ENCODE measurements at places on chromosomes 7 and 10.
A peak's percentile ranks its signal among the peaks of the same experiment; 100 is the strongest.

DNA sequence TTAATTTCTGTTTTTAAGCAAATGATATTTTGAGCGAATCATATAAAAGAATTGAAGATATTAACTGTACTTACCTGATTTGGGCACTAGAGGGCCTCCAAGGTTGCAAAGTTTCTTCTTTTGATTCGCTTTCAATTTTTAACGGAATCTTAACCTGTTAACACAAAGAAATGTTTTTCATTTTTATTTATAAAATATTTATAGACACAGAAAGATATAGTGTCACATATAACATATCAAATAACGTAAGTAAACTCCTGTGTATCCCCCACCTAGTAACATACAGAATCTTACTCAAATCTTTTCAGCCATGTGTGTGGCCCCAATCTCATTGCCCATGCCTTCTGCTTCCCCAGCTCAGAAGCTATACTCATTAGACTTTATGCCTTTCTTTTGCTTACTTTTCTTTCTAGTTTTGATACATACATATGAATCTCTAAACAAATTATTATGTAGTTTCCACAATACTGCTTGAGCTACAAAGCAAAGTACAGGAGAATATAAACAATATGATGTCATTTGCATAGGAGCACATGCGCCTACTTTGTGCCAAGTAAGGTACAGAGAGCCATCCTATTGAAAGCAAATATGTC lies 49.5 kb upstream of the ZPBP start:
- DNase-seq, result peak; percentile 64

- no peak for DNase-seq
These were observed 58.3 kb upstream of the HECW1 start for GRCh38 chr7:43054052-43054722.

- DNase-seq, result no peak
These were observed 76.2 kb downstream of the CDH23 start for GRCh38 chr10:71472912-71473311.

DNA sequence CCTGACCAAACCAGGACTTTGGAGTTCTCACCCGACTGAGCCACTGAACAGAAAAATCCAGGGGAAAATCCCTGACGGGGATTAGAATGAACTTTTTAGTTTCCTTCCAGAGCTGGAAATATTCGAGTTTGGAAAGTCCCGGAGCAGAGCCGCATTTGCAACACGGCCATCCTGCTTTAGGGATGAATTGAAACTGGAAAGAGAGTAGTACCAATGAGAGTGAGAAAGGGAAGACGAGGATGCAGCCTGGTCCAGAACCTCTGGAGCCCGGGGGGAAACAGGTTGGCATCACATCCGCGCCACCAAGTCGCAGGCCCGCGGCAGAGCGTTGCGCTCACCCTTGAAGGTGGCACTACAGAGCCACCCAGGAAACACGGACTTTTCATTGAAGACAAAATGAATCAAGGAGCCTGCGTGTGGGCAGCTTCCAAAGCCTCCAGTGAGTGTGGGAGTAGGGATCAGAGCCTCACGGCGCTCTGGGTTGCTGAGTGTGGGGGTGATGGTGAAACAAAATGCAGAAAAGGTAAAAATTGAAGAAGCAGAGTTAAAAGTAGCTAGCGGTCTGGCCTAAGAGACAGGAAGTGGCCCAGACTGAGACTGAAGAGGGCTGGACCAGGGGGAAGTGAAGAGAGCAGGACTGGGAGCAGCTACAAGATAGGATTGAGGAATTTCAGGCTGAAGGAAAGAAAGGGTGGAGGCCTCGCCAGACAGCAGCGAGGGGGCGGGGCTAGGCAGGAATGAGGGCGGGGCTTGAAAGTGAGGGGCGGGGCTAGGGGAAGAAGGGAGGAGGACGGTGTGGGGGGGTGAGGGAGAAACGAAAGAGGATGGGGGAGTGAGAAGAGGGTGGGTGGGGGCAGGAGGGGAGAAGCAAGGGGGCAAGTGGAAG lies 1.8 kb downstream of the SMURF1 start:
- DNase-seq, result peak; percentile 86

GRCh38 chr7:72321081-72321480 lies 91.1 kb downstream of the CALN1 start:
- no peak for DNase-seq

DNA sequence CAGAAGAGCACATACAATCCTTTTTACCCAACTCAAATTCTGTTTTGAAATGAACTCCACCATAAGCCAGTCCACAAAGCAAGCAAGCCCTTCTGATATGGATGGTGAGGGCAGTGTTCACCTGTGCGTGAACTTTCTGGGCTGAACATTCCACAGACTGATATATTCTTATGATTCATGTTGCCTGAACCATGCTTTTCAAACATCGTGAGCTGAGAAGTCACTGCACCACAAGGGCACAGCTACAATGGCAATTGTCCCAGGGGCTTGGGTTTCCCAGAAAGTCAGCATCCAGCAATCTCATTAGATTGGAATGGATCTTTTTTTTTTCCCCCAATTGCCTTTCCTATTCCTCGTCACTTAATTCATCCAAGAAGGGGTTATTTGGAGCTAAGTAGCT lies 86.9 kb upstream of the ZNF438 start:
- no peak for DNase-seq

GRCh38 chr7:66185680-66186187 lies 19.4 kb upstream of the TPST1 start:
- no peak for DNase-seq

GRCh38 chr7:3432911-3433310 lies 131.9 kb downstream of the SDK1 start:
- DNase-seq, result no peak

DNA sequence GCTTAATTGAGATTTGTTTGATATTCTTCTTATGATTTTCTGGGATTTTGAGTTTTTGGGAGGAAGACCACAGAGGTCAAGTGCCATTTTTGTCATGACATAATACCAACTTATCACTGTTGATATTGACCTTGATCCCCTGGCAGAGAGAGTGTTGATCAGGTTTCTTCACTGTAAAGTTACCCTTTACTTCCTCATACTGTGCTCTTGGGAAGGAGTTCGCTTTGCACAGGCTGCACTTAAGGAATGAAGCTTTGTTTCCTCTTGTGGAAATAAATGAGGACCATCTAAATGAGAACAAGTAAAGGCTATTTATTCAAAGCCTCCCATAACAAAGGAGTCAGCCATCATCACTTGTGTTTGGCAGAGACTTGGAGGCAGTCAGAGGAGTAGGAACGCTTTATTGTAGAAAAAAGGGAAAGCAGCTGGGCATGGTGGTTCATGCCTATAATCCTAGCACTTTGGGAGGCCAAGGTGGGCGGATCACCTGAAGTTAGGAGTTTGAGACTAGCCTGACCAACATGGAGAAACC lies 16.1 kb downstream of the ST7 start:
- peak; percentile 49 for DNase-seq

- DNase-seq, result peak; percentile 23
These were observed 180.0 kb downstream of the RELN start for GRCh38 chr7:103809229-103809994.

DNA sequence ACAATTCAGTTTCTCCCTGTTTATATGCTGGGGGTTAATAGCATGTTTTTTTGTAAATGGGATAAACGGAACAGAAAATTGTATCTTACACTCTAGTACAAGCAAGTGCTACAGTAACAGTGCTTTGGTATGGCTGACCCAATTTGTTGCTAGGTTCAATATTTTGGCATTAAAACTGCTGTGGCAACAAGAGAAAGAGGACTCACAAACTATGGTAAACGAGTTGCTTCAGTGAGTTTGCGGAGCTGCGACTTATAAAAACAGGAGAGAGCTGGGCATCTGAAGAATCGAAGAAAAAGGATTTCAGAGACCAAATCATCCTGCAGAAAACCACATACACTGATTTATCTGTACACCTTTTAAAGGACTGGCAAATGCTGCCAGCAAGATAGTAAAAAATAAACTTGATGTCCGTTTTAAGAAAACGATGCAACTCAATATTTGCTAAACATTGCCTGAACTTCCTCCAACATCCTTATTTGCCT lies 2.2 kb downstream of the GLUD1 start:
- peak; percentile 46 for DNase-seq

DNA sequence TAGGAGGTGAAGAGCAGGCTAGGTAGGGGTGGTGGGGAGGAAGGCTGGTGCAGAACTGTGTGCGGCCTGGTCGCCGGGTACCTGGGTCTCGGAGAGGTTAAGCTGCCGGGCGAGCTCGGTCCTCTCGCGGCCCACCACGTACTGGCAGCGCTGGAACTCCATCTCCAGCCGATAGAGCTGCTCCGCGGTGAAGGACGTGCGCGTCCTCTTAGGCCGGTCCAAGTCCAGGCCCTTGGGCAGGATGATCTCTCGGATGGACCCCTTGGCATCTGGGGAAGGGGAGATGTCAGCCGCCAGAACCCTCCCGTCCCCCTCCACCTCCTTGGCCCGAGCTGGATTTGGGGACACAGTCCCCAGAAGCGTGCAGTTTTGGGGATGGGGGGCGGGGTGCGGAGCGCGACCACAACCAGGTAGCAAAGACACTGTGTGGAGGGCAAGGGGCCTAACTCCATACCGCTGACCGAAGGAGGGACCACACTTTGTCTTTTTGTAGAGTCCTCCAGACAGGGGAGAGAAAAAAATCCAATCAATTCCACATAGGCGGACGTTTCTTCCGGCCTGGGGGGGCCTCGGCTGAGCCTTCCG lies 1.6 kb downstream of the VAX1 start:
- peak; percentile 36 for DNase-seq

GRCh38 chr7:142557971-142558582 lies 191.2 kb upstream of the PRSS1 start:
- peak; percentile 84 for DNase-seq

GRCh38 chr7:112067200-112067599 lies 139.0 kb downstream of the DOCK4 start:
- DNase-seq, result no peak

DNA sequence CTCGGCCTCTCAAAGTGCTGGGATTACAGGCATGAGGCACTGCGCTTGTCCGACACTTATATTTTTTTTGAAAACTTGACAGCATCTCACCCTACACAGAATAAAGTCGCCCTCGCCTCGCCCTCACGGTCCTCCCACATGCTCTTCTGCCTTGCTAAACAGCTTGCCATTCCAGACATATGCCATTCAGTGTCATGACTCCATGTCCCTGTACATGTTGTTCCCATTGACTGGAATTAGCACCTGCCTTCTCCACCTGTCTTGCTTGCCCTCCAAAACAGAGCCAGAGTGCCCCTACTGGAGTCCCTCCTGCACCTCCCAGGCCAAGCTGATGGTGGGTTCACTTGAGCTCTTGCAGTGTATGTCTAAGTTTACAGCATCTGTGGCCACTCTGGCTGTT lies 6.2 kb downstream of the NIPSNAP2 start:
- DNase-seq, result no peak

DNA sequence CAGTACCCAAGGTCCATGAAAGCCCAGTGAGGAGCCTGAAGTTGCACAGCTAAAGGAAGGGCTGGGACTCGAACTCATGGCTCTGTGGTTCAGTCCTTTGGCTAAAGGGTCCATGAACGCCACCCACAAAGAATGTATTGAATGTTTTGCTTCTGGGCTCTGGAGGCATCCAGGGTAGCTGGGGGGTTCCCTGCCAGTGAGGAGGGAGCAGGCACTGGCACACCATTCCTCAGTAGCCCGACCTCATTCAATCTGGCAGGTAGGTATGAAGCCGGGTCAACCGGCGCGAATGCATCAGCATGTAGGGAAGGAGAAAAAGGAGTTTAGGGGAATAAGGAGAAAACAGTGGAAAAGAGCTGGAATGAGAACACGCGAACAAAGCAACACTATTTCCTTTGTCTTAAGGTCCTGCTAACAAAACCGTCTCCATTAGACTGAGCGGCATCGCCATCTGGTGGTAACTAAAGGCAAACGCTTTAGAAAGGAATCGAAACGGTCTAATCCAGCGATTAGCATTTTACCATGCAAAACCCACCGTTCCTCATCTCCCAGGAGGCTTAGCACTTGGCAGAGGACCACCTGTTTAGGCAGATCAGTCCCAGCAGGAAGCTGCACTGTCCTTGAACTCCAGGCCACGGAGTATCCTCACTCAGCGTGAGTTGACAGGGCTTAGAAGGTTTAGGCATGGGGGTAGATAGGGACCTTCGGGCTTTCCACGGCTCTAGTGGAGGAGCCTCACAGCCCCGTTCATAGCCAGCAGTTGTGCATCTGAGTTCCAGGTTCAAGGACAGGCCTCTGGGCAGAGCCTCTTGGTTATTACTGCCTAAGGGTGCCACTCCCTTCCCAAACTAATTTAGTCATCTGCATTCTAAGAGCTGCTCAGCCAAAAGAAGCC lies 122.8 kb downstream of the UBE2H start:
- DNase-seq, result peak; percentile 97

- DNase-seq, result no peak
These were observed 5.0 kb upstream of the STEAP4 start for GRCh38 chr7:88311675-88312036.

DNA sequence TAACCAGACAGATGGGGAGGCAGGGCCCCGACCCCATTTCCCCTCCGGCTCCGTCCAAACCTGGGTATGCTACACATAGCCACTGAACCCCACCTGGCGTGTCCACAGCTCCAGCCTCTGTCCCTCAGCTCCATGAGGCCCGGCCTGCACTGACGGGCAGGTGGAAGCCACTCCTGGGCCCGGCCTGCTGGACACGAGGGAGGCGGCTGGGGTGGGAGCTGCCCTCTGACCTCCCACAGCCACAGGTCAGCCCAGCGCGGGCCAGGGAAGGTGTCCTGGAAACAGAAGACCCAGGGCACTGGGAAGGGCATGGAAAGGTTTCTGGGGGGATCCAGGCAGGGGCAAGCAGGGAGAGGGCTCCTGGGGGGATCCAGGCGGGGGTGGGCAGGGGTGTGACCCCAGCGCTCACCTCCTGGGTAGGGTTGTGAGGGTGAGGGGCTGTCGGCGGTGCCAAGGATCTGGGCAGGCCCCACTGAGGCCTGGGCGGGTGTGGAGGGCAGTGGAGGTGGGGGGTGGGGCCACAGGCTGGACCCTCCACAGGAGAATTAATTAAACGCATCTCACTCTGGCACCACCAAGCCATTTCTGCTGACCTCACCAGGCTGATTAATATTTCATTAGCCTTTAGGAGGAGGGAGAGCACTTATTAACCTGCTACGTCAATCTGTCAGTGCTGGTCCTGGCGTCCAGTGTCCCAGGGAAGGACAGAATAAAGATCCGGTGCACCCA lies 108.9 kb downstream of the UNCX start:
- no peak for DNase-seq

DNA sequence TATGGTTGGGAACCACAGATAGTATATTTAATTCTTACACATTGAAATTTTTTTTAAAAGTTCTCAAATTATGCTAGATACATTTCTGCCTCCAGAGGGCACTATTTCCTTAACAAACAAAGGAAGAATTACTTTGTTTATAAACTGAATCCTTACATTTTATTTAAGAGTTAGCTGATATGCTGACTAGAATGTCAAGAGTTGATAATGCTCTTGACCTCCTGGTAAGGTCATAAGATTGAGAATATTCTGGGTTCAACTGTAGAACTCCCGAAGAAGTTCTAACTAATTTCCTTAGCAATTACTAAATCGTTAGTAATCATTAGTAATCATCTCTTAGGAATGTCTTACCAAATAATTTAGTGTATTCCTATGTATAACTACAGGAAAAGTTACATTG lies 95.3 kb upstream of the CYP26C1 start:
- DNase-seq, result peak; percentile 85

- DNase-seq, result no peak
These were observed 31.9 kb downstream of the RNLS start for GRCh38 chr10:88551246-88551645.

All from GM23338 (cell line).